ENCODE measurements at places on chromosomes 6 and 20.

- no peak for DNase-seq
Measured at GRCh38 chr20:36851490-36851889, 24.4 kb upstream of the TLDC2 start.

GRCh38 chr6:5936140-5936539 is 70.6 kb downstream of the NRN1 start:
- DNase-seq: no peak

DNA sequence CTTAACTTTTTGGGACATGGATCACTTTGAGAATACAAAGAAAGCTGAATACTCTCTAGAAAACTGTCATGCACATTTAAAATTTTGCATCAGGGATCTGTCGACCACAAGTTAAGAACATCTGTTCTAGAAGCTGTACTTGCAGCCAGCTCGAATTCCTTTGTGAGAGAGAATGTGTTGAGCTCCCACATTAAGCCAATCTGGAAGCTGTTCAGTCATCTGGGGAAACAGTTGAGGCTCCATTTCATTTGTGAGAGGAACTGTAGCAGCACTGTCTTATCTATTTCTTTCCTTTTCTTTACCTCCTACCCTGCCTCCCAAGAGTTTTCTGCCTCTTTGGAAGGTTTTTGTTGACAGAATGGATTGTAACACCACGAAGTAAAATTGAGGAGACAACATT is 50.8 kb downstream of the KAT14 start:
- DNase-seq: no peak

DNA sequence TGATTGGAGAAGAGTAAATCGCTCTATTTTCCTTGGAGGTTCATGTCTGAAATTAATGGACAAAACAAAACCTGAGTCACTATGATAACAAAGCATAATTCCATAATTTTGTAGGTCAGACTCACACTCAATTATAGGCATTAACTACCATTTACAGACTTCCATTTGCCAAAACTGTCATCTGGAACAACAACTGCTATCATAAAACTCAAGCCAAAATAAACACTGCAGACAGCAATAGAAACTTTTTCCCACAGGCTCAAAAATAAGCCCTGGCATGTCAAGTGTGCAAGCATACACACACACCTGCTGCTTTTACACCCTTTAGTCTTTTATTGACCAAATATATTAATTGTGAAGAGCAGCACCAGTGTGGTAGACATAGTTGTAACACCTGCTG is 7.1 kb downstream of the MRPS10 start:
- peak; percentile 62 for DNase-seq

GRCh38 chr20:35002426-35003210 is 47.0 kb downstream of the MYH7B start:
- DNase-seq: no peak

GRCh38 chr20:61722146-61722678 is 343.5 kb downstream of the TAF4 start:
- DNase-seq: no peak

GRCh38 chr20:38970302-38970701 is 8.2 kb downstream of the DHX35 start:
- DNase-seq: no peak

GRCh38 chr6:167793421-167793820 is 33.3 kb upstream of the AFDN start:
- no peak for DNase-seq

DNA sequence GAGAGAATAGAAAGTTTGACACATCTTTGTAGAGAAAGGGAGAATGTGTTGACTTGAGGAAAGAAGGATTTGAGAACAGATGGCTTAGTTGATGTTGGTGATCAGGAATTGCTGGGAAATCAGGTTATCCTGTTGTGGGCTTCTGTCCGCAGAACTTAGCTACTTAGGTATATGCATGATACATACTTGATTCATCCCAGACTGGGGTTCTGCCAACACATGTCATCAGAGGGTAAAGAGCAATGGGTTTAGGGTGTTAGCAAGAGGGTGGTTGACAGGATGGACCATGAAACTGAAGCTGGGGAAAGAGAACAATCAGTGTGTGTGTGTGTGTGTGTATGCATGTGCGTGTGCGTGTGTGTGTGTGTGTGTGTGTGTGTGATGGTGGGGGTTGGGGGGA is 50.6 kb upstream of the NELFCD start:
- no peak for DNase-seq

GRCh38 chr6:43720999-43721398 is 33.4 kb upstream of the MRPS18A start:
- no peak for DNase-seq

DNA sequence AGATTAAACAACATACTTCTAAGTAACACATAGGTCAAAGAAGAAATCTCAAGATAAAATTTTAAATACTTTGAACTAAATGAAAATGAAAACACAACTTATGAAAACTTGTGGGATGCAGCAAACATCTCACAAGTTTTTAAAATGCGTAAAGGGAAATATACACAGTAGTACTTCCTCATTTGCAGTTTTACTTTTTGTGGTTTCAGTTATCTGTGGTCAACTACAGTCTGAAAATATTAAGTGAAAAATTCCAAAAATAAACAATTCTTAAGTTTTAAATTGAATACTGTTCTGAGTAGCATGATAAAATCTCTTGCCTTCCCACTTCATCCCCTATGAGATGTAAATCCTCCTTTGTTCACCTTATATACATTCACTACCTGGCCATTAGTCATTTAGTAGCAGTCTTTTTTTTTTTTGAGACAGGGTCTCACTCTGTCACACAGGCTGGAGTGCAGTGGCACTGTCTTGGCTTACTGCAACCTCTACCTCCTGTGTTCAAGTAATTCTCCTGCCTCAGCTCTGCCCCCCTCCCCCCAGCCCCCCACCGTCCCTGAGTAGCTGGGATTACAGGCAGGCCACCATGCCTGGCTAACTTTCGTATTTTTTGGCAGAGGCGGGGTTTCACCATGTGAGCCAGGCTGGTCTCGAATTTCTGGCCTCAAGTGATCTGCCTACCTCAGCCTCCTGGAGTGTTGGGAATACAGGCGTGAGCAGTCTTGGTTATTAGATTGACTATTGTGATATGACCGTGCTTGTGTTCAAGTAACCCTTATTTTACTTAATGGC is 154.6 kb upstream of the AHI1 start:
- DNase-seq: no peak

DNA sequence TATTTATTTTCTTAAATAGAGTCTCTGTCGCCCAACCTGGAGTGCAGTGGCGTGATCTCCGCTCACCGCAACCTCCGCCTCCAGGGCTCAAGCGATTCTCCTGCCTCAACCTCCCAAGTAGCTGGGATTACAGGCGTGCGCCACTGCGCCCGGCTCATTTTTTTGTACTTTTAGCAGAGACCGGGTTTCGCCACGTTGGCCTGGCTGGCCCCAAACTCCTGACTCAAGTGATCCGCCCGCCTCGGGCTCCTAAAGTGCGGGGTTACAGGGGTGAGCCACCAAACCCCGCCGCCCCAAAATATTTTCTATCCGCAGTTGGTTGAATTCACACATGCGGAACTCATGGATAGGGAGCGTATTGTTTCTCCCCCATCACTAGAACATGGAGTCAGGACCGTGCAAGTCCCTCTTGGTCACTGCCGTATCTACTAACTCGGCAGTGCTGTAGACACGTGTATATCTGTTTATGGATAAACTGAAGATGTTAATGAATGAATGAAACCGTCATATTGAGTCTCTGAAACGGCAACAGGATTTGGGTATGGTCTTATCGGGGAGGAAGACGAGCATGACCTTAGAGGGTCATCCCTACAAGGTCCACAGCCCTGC is 904 bp downstream of the MKKS start:
- no peak for DNase-seq

GRCh38 chr20:51536116-51537069 is 6.1 kb downstream of the NFATC2 start:
- DNase-seq: peak; percentile 99

GRCh38 chr6:41784581-41785171 is 2.8 kb upstream of the TOMM6 start:
- no peak for DNase-seq

DNA sequence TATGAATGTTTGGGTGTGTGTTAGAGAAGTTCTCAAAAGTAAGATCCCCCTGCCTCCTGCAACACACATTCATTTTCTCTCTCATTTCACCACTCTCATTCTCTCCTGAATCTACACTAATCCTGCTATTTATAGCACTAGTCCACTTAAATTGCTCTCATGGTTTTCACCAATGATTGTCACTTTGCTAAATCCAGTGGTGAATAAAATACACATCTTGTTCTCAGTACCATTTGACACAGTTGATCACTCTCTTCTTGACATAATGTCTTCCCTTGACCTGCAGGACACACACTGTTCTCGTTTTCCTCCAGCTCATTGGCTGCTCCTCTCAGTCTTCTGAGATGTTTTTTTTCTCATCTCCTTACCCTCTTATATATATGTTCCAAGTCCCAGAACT is 32.1 kb downstream of the TENT5A start:
- no peak for DNase-seq

GRCh38 chr6:55642366-55642765 is 63.4 kb upstream of the HMGCLL1 start:
- no peak for DNase-seq

DNA sequence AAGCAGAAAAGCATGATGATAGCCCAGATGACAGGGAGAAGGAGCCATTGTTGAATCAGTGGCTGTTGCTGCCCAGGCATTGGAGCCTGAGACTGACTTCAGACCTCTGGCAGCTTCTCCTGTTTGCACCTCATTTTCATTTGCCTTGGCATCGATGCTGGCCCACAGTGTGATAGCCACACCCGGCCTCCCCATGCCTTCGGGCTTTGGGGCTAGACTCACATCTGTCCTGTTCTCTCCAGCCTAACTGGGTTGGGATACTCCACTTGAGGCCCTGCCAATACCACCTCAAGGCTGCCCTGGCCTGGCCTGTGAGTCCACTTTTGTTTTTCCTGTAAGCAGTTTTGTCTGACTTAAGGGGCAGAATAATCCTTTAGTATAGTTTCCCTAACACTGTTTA is 140.4 kb downstream of the UST start:
- no peak for DNase-seq

- DNase-seq: no peak
Measured at GRCh38 chr6:95660544-95660943, 83.2 kb downstream of the MANEA start.

GRCh38 chr20:47241345-47241781 is 115.1 kb downstream of the ZMYND8 start:
- no peak for DNase-seq

DNA sequence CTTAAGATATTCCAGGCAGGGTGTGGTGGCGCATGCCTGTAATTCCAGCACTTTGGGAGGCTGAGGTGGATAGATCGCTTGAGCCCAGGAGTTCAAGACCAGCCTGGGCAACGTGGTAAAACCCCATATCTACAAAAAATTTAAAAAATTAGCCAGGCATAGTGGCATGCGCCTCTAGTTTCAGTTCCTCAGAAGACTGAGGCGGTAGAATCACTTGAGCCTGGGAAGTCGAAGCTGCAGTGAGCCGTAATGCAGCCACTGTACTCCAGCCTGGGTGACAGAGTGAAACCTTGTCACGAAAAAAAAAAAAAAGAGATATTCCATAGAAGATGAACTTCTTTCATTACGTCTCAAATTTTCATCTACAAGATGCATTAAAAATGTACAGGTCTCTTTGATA is 46.7 kb upstream of the ISM1 start:
- DNase-seq: no peak

- no peak for DNase-seq
Measured at GRCh38 chr6:159739341-159739740, 12.0 kb downstream of the WTAP start.

GRCh38 chr6:35893246-35893645 is 27.7 kb downstream of the SRPK1 start:
- DNase-seq: no peak

- DNase-seq: peak; percentile 14
Measured at GRCh38 chr6:97524811-97525210, 241.8 kb upstream of the MMS22L start.

DNA sequence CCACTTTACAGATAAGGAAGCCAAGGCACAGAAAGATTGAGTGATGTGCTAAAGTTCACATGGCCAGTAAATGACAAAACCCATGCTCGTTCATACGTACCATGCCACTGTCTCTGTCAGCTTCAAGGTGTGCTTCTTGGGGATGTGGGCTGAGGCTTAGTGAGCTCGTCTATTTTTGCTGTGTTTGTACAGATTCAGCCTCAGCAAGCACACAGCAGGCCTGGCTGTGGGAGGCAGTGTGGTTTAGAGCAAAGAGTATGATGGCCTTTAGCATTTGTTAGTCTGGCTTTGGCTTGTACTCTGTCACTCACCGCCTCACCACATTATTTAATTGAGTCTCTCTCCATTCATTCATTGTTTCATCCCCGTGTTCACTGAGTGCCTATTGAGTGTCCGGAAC is 55.3 kb downstream of the BMP6 start:
- no peak for DNase-seq

DNA sequence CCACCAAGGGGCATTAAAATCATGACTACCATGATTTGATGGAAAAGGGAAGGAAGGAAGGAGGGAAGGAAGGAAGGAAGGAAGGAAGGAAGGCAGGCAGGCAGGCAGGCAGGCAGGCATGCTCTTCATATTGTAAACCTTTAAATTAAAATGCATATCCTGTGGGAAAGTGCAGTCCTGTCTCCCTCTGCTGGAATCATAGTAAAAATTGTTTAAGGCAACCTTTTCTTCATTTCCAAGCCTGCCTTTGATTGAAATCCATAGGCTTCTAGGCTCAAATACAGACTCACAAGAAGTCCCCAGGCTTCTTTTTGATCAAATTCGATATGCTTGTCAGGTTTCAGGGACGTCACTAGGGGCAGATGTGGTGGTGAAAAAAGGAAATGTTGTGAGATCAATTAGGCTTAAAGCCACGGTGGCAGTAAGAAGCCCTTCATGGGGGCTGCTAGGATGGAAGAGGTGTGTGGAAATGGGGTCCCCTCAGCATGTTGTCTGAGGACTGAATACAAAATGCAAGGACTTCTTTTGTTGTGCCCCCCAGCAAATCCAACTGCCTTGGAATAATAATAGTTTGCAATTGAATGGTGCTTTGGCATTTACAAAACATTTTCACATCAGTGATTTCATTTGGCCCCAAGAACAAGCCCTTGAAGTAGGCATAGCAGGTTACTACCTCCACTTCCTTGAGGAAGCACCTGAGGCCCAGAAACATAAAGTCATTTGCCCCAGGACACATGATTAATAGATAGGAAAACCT is 25.6 kb upstream of the GABRR1 start:
- DNase-seq: peak; percentile 21

GRCh38 chr6:27672113-27672799 is 199.4 kb upstream of the ZNF184 start:
- DNase-seq: peak; percentile 57

DNA sequence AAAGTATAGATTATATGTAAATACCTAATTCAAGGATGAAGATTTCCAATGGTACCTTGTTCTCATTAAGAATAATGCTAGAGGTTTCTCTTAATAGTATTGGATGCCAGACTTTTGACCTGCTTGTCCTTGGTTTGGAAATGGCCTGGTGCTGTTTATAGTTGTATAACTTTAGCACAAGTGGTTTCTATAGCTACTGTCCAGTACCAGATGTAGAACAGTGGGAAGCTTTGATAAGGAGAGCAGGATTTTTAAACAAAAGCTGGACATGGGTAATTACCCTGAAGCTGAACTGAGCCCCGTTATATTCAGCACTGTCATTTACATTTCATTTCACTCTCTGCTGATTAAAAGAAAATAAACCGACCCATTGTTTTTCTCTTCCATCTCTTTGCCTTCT is 43.7 kb downstream of the TRMT11 start:
- DNase-seq: no peak

GRCh38 chr6:116279232-116280160 is at the start of gene TSPYL1:
TSPYL1 (minus strand) TSS chr6:116279930; CDS start chr6:116279830, 100 bp downstream.
- peak; percentile 79 for DNase-seq

- DNase-seq: no peak
Measured at GRCh38 chr6:41637194-41638001, 870 bp upstream of the MDFI start.

All from NCI-H2081 treated with DMSO at 0.1 percent for 48 hours (cell line).